Kidney tubule cell (primary cell): ENCODE measurements at places on chromosomes 1 and 21.

GRCh38 chr1:3180915-3181314 lies 111.9 kb downstream of the PRDM16 start:
- no peak for DNase-seq

DNA sequence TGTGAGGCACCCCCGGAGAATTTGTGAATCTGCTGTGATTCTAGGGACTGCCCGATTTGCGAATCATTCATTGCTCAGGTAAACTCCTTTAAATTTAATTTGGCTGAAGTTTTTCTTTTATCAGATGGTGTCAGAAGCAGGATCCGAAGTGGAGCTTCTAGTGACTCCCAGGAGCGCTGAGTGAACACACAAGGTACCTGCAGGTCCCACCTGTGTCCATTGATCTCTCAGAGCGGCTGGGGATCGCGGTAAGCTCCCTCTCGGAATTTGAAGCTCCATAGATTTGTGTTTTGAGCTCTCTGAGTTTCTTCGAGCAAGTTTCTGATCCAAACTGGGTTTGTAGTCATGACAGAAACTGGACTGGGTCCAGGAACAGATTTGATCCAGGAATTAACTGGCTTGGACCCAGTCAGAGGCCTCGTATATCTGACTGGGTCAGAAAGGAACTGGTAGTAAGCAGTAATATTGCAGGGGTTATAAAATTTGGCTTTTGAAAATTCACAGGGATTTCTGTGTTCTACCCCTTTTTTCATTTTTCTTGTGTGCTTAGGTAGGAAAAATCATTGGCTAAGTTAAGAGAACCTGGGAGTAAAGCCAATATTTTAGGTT lies 56.2 kb upstream of the EDEM3 start:
- DNase-seq = no peak

- DNase-seq = peak; percentile 35
Observed at GRCh38 chr1:17919525-17920439, 164.6 kb downstream of the ACTL8 start.

- peak; percentile 78 for DNase-seq
Observed at GRCh38 chr1:95004013-95004412, 68.7 kb downstream of the ALG14 start.

- DNase-seq = no peak
Observed at GRCh38 chr21:45264912-45265515, 22.7 kb downstream of the POFUT2 start.

DNA sequence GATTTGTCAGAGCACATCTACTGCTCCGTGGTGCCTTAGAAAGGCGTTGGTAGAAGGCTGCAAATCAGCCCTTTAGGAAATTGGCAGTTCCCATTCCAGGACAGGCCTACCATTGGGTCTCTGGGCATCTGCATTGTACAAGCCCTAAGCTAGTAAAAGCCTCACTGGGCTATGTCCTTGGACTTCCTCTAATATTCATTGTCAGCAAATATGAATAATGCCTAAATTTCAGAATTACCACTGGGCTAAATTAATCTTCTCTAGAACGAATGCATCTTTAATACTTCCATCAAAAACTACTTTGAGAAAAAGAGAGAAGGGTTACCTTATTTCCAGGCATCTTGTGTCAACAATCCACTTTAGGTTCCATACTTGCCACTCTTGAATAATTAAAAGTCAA lies 41.5 kb upstream of the ATP1A1 start:
- no peak for DNase-seq

DNA sequence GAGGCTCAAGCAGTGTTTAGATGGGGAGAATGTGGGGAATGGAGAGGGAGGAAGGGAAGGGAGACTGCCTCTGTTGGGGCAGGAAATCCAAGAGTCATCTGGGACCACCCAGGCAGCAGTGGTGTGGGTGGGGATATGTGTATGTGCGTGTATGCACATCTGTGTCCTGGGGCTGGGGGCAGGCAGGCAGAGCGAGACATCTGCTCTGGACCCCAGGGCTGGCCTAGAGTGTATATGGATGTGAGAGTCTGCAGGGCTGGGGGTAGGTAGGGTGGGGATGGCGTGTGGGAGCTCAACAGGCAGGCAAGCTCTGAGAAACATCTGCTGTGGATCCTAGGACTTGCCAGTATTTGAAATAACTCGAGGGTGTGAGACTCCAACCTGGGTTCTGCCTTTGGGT lies 3.5 kb downstream of the PTCH2 start:
- DNase-seq = no peak

DNA sequence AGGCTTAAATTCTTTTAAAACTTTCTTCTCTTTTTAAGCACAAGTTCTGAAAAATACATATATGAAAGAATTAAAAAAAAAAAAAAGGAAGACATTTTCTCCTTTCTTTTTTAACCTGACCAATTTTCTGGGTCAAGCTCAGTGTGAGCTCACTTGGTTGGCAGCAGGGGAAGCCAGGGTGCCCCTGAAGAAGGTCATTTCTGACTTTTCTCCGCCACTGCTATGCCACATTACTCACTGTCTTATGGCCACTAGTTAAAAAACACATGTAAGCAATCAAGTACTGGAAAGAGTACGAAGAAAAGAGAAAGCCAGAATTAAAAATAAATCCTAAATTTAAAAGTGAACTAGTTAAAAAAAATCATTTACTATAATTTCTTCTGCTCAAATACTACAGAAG lies 275.0 kb downstream of the NEGR1 start:
- DNase-seq = no peak

DNA sequence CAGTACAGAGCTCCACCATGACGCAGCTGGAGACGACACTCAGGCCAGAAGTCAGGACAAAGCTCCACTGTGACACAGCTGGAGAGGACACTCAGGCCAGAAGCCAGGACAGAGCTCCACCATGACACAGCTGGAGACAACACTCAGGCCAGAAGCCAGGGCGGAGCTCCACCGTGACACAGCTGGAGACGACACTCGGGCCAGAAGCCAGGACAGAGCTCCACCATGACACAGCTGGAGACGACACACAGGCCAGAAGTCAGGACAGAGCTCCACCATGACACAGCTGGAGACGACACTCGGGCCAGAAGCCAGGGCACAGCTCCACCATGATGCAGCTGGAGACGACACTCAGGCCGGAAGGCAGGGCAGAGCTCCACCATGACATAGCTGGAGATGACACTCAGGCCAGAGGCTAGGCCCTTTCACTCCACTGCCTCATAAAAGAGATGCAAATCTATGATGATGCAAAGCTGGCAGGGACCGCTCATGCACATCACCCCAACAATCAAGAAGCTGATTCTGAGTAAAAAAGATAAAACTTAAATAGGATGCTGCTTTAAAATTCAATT lies 13.6 kb upstream of the OR2B11 start:
- no peak for DNase-seq

DNA sequence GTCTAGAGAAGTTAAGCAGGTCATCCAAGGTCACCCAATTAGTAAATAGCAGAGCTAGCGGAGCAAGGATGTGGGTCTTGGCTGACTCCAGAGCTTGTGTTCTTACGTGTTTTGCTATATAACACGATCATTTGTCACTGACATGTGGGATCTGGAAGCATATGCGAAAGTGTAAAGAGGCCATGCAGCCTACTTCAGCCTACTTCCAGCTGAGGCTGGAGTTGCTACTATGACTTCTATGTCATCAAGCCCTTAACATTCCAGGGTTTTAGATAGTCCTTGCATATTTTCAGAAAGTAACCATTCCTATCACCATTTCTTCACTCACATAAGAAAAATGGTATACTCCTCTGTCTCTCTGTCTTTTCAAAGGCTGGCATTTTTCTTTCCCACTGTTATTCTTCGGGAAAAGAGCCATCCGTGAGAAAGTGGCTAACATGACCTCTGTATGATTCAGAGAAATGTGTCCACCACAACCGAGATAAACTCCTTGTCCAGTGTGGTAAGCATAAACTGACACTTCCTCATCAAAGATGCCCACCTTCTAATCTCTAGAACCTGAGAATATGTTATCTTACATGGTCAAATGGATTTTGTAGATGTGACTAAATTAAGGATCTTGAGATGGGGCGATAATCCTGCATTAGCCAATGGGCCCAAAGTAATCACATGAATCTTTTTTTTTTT lies 24.0 kb upstream of the ABL2 start:
- DNase-seq = no peak

- no peak for DNase-seq
Observed at GRCh38 chr1:163813251-163813650, 491.5 kb downstream of the NUF2 start.

GRCh38 chr1:111471012-111471411 lies 2.8 kb upstream of the C1orf162 start:
- DNase-seq = no peak

- DNase-seq = no peak
Observed at GRCh38 chr1:171772312-171772711, 9.1 kb upstream of the METTL13 start.

DNA sequence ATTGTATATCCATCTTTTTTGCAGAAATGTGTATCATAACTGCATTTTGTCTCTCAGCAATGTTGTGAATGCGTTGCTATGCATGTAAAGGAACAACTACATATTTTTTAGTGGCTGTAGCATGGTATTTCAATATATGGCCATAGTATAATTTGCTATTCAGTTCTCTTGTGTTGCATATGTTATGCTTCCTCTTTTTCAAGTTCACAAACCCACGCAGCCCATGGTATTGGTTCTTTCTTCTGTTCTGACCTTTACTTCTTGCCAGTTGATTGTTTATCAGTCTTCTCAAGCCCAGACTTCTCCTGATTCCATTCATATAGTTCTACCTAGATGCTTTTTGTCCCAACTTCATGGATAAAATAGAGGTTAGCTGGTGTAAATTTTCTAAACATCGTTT lies 6.1 kb downstream of the SLC22A15 start:
- DNase-seq = no peak

DNA sequence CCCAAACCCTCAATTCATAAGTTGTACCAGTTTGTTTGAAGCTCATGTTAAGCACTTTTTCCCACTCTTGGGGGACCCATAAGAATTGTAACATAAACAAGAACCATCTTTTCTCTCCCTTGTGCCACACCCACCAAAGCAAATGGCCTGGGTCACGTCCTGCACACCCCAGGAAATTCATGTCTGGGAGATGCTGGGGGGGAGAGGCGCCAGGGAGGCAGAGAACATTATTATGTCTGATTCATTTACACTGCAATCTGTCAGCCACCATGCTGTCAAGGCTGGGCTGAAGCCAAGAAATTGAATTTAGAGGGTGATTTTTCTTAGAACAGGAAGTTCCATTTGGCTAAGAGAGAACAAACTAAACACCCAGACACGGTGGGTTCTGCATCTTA lies 37.2 kb upstream of the IPO9 start:
- peak; percentile 39 for DNase-seq

GRCh38 chr21:33550772-33551660 lies 8.2 kb downstream of the SON start:
- DNase-seq = no peak

DNA sequence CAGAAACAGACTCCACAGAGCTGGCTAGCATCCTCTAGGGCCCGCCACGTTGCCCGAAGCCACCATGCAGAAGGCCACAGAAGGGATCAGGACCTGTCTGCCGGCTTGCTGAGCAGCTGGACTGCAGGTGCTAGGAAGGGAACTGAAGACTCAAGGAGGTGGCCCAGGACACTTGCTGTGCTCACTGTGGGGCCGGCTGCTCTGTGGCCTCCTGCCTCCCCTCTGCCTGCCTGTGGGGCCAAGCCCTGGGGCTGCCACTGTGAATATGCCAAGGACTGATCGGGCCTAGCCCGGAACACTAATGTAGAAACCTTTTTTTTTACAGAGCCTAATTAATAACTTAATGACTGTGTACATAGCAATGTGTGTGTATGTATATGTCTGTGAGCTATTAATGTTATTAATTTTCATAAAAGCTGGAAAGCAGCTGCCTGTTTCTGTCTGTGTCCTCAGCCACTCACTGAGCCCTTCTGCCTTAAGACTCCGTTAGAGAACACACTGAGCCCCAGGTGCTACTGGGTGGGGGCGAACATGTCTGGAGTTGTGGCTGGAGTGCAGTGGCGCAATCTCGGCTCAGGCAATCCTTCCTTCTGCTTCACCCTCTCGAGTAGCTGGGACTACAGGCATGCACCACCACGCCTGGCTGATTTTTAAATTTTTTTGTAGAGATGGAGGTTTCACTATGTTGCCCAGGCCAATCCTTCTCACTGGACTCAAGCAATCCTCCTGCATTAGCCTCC lies 14.8 kb downstream of the MFSD2A start:
- no peak for DNase-seq

DNA sequence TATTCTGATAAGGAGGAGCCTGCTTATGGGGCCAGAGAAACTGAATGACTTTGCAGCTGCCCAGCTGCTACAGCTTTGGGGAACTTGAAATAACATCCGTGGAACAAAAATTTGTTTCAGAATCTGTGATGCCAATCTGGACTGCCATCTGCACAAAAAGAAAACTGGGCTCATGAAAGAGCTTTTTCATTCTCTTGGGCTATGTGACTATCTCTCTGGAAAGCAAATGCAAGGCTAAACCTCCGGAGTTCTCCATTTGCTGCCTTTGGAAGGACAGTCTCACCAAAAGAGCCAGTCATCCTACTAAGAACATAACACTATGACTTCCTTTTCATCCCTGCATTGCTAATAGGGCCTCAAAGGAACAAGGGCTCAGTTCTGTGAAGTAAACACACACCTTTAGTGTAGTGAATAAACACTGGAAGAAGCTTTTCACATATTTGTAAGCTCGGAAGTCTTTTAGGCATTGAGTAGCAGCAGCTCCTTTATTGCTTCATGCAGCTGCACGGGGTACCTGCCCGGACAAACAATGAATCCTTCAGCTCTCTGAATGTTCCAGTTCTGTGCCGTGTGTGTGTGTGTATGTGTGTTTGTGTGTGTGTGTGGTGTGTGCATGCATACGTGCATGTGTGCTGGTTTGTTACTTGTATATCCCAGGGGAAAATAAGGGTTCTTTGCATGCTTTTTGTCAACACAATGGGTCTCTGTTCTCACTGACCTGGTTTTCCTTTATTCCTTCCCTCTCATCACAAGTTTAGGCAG lies 255.5 kb upstream of the SGIP1 start:
- no peak for DNase-seq

DNA sequence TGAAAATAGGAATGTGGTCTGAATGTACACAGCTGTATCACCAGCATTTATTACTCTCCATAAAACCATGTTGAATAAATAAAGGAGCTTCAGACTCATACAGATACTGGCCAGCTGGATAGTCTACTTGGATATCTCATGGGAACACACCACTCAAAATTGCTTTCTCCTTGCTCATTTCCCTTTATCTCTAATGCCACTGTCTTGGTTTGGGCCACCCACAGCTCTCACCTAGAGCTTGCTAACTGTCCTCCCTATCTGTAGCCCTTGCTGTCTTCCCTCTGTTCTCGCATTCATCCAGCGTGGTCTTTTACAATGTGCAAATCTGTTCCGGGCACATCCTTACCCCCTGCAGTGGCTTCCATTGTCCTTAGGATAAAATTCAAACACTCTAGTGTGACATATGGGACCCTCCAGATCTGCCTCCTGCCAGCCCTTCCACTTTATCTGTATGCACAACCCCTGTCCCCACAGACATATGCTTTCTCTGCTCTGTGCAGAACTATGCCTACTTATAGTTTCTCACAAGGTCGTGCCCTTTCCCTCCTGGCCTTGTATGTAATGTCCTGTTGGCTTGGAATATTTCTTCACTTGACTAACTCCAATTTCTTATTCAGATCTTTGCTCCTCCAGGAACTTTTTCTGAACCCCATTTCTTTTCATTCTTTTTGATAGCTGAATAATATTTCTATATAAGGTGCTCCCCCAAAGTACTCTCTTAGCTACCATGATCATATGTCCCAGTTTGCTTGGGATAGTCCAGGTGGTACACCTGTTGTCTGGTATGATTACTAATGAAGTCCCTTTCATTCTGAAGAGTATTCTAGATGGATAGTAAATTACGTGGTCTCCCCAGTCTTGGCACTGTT lies 2.9 kb downstream of the FLVCR1 start:
- DNase-seq = no peak
